ENCODE measurements at places on chromosomes 16 and 17. TPM values are rescaled to one million over a fixed set of nuclear protein-coding genes. Genes with fewer than 3 reads are reported as not detected.

Gene SPATA32
- not detected for total RNA-seq

Gene HEATR9
- total RNA-seq: not detected

Gene CES1
- 0.97 TPM for total RNA-seq

Gene PIK3R5
- under 0.01 TPM for total RNA-seq

Gene HOXB6
- total RNA-seq: 1.3 TPM

Gene KSR1
- 15.5 TPM for total RNA-seq

Gene TNFRSF17
- total RNA-seq: not detected

Gene DYNLRB2
- total RNA-seq: 0.86 TPM
